ENCODE measurements at places on chromosomes 2 and 18.

DNA sequence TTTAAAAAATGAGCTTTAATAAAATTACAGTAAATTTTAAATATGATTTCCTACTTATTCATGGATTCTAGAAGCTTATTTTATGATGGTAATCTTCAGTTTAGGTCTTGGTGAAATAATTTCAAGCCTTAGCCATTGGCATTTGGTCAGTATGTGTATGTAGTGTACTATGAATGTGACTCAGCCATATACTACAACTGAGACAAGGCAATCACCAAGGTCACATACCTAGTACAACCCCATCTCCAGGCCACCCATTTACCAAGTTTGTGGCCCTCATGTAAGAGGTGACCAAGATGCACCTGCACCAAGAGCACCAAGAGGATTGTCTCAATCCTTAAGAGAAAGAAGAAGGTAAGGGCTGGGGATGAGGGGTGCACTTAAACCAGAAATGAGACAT lies 54.8 kb upstream of the FRZB start:
- no peak for DNase-seq

- DNase-seq: no peak
Observed at GRCh38 chr2:71857636-71858035, 290.0 kb downstream of the CYP26B1 start.

- DNase-seq: no peak
Observed at GRCh38 chr2:130825966-130826253, 10.8 kb upstream of the ARHGEF4 start.

GRCh38 chr2:216733046-216733445 lies 37.7 kb upstream of the IGFBP5 start:
- no peak for DNase-seq

DNA sequence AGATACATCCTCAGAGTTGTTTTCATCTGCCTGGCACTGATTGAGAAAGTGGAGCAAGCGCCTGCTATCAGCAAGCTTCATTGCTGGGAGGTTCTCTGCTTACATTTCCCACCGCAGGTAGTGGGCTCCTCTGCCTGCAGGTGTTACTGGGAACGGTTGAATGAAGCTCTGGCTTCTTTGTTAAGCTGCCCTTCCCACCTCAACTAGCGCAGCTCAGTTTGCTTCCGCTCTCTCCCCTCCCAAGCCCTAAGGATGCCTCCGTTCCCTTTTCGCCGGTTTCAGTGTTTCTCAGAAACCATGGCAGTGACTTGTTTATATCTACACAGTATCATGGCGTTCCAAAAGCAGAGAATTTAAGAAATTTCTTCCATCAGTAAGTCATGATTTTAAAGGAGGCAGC lies 72.2 kb upstream of the B3GNT7 start:
- no peak for DNase-seq

DNA sequence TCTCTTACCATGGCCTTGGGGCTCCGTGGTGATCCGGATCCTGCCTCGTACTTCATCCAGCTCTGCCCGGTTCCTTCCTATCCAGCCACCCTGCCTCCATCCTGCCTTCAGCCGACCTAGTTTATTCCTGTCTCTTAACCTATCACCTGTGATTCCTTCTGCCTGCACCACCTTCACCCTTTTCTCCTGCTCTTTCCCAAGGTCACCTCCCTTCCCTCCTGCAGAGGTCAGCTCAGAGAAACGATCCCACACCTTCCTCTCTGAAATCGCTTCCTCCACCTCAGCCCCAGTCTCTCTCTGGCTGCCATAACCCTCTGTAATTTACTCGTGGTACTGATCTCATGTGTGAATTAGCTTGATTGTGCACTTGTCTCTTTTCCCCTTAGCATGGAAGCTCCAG lies 23.5 kb upstream of the LAPTM4A start:
- no peak for DNase-seq

DNA sequence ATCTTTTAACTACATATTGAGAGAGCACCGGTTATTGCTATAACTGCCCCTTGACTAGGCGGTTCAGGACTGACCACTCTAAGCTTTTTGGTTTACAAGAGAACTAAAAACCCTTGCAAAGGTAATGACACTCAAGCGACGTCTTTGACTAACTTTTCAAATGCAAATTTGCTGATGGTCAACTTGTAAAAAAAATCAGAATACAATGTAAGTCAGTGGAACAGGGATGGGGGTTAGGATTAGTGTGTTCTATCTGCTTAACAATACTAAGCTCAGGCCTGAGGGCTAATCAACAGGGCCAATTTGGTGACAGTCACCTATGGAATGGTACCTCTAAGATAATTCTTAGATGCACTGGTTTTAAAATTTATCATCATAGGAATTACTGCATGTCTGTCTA lies 57.1 kb downstream of the ZAP70 start:
- no peak for DNase-seq

DNA sequence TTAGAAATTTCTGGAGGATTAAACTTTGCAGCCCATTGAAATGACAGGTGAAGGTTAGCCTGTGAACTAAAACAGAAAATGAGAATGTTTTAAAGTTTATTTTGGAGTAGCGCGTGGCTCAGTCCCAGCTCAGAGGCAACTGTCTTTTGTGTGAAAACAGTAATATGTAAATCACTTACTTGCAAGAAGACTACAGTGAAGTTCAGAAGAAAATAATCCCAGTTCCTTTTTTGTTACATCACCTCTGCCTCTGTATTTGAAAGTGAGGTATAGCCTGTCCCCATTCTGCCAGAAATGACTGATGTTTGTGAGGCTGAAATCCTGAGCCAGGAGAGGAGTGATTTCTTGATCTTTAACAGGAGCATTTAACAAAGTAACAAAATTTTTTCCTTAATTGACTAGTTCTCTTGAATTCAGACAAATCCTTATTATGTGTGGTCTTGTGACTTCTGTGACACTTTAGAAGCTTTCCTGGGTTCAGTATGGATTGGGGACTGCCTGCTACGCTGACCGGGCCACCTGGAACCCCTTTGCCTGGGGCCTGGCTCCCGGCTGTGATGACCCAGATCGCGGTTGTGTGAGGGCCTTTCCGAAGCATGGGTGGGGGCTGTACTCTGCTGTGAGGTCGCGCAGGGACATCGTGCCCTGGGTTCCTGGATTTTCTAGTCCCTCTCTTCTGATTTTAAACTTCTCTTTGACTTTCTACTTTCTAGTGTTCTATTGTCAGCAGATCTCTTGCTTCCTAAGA lies 24.3 kb downstream of the TRAPPC12 start:
- DNase-seq: no peak

DNA sequence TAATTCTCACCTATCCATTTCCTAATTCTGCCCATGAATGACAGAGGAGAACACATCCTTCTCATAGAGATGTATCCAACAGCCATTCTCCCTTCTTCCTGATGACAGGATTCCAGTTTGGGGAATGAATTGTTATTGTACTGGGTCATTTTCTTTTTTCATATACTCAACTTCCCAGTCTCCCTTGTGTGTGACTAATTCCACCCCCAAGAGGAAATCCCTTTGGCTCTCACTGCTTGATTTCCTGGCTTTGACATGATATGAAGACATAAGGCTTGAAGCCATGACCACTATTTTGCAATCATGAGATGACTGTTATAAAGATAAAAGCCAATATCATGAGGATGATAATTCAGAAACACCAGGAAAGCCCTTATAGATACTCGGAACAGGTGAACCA lies 384.7 kb upstream of the ACVR2A start:
- DNase-seq: no peak

DNA sequence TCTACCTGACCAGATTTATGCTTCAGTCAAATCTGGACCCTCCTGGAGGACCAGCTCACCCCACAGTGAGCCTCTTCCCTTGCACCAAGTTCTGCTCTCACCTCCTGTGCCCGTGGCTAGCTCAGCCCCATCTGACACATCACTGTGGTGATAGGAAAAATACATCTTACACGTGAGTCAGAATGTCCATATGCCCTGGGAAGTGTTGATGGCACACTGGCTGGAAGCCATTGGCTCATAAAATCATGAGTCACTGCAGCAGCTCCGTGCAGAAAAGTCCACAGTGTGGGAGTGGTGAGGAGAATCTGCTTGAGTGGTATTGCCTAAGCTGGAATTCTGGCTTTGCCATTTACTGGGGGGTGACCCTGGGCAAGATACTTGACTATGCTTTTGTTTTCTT lies 42.6 kb upstream of the RAPGEF4 start:
- DNase-seq: no peak

- DNase-seq: no peak
Observed at GRCh38 chr18:32771871-32772580, 797 bp downstream of the KLHL14 start.

DNA sequence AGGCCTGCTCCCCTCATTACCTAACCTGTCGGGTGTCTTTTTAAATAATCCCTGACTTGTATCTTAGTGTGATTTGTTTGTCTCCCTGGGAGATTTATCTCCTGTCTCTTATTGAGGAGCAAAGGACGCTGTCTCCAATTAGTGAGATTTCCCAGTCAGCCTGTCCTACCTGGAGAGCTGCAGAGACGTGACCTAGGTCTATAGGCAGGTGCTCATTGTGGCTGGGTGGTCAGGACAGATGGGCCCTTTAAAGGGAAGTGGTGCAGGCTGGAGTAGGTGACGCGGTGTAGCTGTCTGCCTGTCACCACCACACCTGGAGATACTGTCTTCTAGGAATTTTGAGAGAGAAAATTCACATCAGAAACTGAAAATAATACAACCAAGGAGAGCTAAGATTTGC lies 28.0 kb downstream of the PLB1 start:
- no peak for DNase-seq

DNA sequence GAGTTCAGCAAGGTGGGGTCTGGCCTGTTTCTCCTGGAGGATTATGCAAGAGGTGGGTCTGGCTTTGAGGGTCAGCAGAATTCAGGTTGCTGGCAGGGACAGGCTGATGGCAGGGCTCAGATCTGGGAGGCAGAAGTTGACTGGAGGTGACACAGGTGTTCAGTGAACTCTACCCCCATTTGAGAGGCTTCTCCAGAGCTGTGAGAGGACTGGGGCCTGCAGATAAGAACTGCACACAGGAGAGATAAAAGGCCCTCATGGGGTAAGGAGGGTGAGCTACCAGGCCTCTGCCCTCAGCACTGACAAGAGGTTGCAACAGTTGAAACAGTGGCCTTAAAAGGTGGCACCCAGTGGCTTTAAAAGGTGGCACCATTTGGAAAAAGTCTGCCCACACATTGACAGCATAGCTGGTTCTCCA lies 13.1 kb downstream of the MOCOS start:
- no peak for DNase-seq

Data from stimulated activated CD8-positive, alpha-beta memory T cell treated with anti-CD3 and anti-CD28 coated beads, Interleukin-15, amount 100 ng/mL, for 24 hours (primary cell).